ENCODE measurements at places on chromosomes 4 and X. TPM values are rescaled to one million over a fixed set of nuclear protein-coding genes. Genes with fewer than 3 reads are reported as not detected.

- DNase-seq, result no peak
- H3K27me3 ChIP-seq, result no peaks in the 10 kb centered on the region
- H3K36me3 ChIP-seq, result peaks cover 8% of the 10 kb centered on the region
- no peak overlapping the region for H3K27ac ChIP-seq
These were observed 21.3 kb downstream of the MMRN1 start for GRCh38 chr4:89915937-89916336.

- no peaks in the 10 kb centered on the region for H3K4me1 ChIP-seq
- no peak overlapping the region for H3K27ac ChIP-seq
- no peak for DNase-seq
- H3K36me3 ChIP-seq, result no peaks in the 10 kb centered on the region
- H3K4me3 ChIP-seq, result no peak overlapping the region
These were observed 69.2 kb downstream of the GALNT7 start for GRCh38 chr4:173237762-173238161.

- H3K4me1 ChIP-seq, result no peaks in the 10 kb centered on the region
- no peak for DNase-seq
- H3K27ac ChIP-seq, result no peak overlapping the region
- H3K4me3 ChIP-seq, result no peak overlapping the region
- no peaks in the 10 kb centered on the region for H3K36me3 ChIP-seq
These were observed 187.2 kb downstream of the FBXW7 start for GRCh38 chr4:152348670-152349069.

- no peak overlapping the region for H3K4me3 ChIP-seq
- no peak for DNase-seq
- H3K27ac ChIP-seq, result no peak overlapping the region
- H3K36me3 ChIP-seq, result no peaks in the 10 kb centered on the region
- no peaks in the 10 kb centered on the region for H3K27me3 ChIP-seq
These were observed 85.0 kb upstream of the WDR1 start for GRCh38 chr4:10201381-10202223.

- no peaks in the 10 kb centered on the region for H3K27me3 ChIP-seq
- H3K27ac ChIP-seq, result no peak overlapping the region
These were observed 317.1 kb upstream of the BMP3 start for GRCh38 chr4:80713409-80713808.

Gene TRIM61
- total RNA-seq, result 0.33 TPM

Gene BGN
- total RNA-seq, result 21.3 TPM

DNA sequence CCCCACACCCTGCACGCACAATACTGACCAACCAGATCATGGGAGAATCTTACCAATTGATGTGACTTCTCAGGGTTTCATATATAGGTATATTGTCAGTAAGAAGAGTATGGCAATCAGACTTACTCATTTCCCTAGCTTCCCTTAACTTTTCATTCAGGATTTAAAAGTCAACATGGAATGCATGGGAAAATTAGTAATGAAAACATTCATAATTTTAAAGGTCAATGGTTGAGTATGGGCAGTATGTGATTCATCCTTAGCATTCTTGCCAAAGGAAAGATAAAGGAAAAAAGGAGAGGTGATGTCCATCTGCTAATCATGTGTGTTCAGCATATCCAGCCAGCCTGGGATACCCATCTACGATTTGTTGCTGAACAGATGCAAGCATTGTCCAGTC is 4.0 kb downstream of the DIPK2B start:
- no peak for DNase-seq
- no peaks in the 10 kb centered on the region for H3K27me3 ChIP-seq
- H3K36me3 ChIP-seq, result no peaks in the 10 kb centered on the region
- H3K4me3 ChIP-seq, result no peak overlapping the region
- H3K27ac ChIP-seq, result no peak overlapping the region
- no peaks in the 10 kb centered on the region for H3K4me1 ChIP-seq

DNA sequence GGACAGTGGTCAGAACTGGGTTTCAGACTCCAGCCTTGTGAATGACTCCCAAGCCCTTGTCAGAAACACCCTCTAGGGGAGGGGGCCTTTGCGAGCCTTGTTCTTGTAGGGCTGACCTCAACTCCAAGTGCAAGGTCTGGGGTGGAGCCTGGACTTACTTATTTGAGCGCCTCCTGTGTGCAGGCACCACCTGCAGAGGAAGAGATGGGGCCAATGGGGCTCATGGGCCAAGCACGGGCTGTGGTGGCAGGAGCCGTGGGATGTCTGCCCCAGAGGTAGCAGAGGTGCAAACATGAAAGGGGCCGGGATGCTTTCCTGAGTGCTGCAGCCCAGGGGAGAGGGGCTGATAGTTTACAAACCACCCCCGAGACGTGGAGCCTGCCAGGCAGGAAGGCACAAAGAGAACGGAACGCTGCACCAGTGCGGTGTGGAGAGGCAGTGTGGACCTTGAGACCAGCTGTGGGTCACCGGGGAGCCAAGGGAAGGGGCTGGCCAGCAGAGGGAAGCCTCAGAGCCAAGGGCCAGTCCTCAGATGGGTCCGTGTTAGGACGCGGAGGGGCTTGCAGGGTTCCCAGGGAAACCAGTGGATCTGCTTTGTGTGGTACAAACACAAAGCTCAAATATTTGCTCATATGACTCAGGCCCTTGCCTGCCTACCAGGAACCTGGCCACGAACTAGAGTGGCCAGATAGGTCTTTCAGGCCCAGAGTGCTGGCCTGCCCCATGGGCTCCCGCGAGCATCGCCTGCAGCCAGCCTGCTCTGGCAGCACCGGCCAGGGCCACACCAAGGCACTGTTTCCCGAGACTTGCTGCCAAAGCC is 8.7 kb upstream of the TADA2B start:
- no peaks in the 10 kb centered on the region for H3K27me3 ChIP-seq
- no peak overlapping the region for H3K4me3 ChIP-seq
- no peak for DNase-seq

GRCh38 chr4:40530961-40531635 is 98.6 kb downstream of the RBM47 start:
- no peaks in the 10 kb centered on the region for H3K27me3 ChIP-seq
- no peaks in the 10 kb centered on the region for H3K36me3 ChIP-seq
- no peak for DNase-seq
- no peak overlapping the region for H3K27ac ChIP-seq

DNA sequence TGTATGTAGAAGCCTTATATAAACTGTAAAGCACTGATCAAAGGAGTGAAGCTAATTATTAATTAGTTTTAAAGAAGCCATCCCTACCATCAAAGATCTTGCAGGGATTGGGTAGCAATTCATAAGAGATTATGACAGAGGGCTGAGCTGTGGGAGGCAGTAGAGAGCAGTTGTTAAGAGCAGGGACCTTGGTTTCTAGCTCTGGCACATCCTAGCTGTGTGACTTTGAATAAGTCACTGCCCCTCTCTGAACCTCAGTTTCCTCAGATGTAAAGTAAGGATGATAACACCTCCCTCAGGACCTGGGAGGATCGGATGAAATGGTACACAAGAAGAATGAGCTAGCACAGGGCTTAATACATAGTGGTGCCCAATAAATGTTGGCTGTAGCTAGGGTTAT is 45.4 kb downstream of the APLN start:
- no peak overlapping the region for H3K4me3 ChIP-seq
- DNase-seq, result no peak
- H3K27me3 ChIP-seq, result no peaks in the 10 kb centered on the region
- H3K36me3 ChIP-seq, result no peaks in the 10 kb centered on the region

Gene REELD1
- total RNA-seq, result 1.3 TPM

- H3K4me1 ChIP-seq, result no peaks in the 10 kb centered on the region
- H3K27me3 ChIP-seq, result no peaks in the 10 kb centered on the region
- H3K36me3 ChIP-seq, result no peaks in the 10 kb centered on the region
- H3K27ac ChIP-seq, result no peak overlapping the region
- H3K4me3 ChIP-seq, result no peak overlapping the region
- no peak for DNase-seq
These were observed 94.0 kb upstream of the ATP8A1 start for GRCh38 chr4:42750856-42751255.

DNA sequence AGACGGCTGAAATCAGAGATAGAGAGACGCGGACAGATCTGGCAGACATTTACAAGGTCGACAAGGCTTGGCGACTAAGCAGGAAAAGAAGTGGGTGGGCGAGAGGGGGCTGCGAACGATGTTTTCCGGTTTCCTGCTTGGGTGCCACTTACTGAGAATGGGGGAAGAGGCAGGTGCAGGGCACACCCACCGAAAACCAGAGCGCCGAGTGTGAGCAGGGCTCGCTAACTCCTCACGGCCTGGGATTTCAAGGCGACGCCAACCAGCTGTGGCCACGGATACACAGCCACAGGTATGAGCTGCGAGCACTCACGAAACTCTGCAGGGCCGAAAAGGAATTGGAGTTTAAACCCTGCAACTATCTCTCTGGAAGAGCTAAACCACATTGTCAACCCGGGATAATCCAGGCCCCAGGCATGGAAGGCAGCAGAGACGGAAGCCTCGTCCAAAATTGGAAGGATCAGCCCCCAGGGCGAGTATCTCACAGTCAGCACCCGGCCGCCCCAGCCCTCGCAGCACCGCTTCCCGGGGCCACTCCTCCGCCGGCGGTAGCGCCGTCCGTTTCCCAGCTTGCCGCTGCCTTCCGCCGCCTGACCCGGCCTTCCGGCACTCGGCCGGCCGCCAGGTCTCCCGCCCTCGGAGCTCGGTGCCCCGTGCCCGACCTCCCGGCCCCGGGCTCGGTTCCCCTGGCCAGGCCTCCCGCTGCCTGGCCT is 778 bp downstream of the CASP3 start:
- peak; percentile 28 for DNase-seq
- peak overlapping the region; percentile 80 for H3K4me3 ChIP-seq
- peaks cover 4% of the 10 kb centered on the region for H3K4me1 ChIP-seq

GRCh38 chrX:116198810-116199209 is 28.3 kb downstream of the AGTR2 start:
- H3K4me1 ChIP-seq, result no peaks in the 10 kb centered on the region
- H3K27me3 ChIP-seq, result no peaks in the 10 kb centered on the region
- no peak for DNase-seq

- no peaks in the 10 kb centered on the region for H3K4me1 ChIP-seq
- H3K4me3 ChIP-seq, result no peak overlapping the region
- H3K27me3 ChIP-seq, result no peaks in the 10 kb centered on the region
- H3K36me3 ChIP-seq, result no peaks in the 10 kb centered on the region
These were observed 20.6 kb upstream of the MAML3 start for GRCh38 chr4:140174543-140174942.

DNA sequence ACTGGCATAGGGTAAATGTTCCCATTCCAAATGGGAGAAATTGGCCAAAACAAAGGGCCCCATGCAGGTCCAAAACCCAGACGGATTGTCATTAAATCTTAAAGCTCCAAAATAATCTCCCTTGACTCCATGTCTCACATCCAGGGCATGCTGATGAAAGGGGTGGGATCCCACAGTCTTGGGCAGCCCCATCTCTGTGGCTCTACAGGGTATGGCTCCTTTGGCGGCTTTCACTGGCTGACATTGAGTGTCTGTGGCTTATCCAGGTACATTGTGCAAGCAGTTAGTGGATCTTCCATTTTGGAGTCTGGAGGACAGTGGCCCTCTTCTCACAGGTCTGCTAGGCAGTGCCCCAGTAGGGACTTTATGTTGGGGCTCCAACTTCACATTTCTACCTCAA is 772.9 kb upstream of the INTU start:
- no peaks in the 10 kb centered on the region for H3K4me1 ChIP-seq
- H3K27me3 ChIP-seq, result no peaks in the 10 kb centered on the region
- no peaks in the 10 kb centered on the region for H3K36me3 ChIP-seq
- DNase-seq, result no peak

DNA sequence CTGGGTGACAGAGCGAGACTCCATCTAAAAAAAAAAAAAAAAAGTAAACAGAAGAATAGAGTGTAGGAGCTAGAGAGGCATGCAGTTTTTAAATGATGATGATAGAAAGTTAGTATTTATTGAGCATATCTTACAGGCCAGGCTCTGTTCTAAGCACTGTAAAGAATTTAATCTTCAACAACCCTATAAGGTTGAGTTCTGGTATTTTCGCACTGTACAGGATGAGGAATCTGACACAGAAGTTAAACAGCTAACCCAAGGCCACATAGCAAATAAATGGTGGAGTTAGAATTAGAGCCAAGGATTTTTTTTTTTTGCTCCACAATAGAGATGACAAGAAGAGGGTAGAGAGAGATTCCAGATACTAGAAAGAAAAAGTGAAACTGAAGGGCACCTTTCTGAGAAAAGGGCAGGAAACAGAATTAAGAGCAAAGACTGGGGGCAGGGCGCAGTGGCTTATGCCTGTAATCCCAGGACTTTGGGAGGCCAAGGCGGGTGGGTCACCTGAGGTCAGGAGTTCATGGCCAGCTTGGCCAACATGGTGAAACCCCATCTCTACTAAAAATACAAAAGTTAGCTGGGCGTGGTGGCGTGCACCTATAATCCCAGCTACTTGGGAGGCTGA is 56.1 kb downstream of the KLHL5 start:
- H3K4me3 ChIP-seq, result no peak overlapping the region
- no peak for DNase-seq
- no peaks in the 10 kb centered on the region for H3K4me1 ChIP-seq
- H3K27me3 ChIP-seq, result no peaks in the 10 kb centered on the region

- H3K4me3 ChIP-seq, result no peak overlapping the region
- H3K27me3 ChIP-seq, result no peaks in the 10 kb centered on the region
- H3K27ac ChIP-seq, result no peak overlapping the region
- no peaks in the 10 kb centered on the region for H3K4me1 ChIP-seq
These were observed 218.9 kb downstream of the MID1IP1 start for GRCh38 chrX:39020051-39020669.

DNA sequence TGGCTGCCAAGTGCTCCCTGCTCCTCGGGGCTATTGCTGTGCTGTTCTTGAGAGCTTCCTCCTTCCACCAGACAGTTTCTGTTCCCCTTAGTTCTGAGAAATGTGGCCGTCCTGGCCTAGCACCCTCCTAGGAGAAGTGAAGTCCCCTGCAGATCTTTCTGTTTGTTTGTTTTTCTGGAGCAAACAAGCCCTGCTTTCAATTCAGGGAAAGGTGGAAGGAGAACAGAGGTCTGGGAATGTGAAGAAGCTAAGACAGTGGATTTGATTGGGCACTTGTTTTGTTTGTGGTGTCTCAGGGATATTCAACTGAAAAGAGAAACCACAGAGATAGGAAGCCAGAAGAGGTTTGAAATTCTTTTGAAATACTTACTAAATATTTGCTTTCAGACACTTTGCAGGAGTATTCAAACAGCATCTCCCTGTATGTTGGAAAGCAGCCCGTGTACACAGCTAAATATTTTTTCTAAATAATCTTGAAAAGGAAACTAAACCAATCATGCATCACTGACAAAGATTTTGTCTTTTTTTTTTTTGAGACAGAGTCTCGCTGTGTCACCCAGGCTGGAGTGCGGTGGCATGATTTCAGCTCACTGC is 36.5 kb upstream of the PPM1K start:
- no peak overlapping the region for H3K4me3 ChIP-seq
- no peaks in the 10 kb centered on the region for H3K36me3 ChIP-seq
- no peak for DNase-seq
- H3K27ac ChIP-seq, result peak overlapping the region; percentile 57

DNA sequence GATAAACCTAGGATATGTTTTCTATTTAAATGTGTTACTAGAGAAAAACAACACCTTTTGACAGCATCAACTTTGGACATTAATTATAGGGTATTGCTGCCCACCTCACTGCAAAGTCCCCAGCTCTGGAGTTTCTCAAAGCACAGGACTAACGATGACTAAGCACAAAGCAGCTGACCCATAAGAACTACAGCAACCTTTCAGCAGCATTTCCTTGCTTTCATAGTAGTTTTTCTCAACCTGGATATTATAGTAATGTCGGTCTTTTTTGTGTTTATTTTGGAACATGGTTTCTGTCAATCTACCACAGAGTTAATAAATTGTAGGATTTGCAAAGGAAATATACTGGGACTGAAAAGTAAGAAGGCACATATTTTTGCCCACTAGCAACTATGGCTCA is 21.5 kb downstream of the HHIP start:
- DNase-seq, result no peak
- H3K4me1 ChIP-seq, result no peaks in the 10 kb centered on the region
- H3K4me3 ChIP-seq, result no peak overlapping the region
- no peaks in the 10 kb centered on the region for H3K27me3 ChIP-seq
- H3K36me3 ChIP-seq, result no peaks in the 10 kb centered on the region

Gene USP26
- not detected for total RNA-seq

GRCh38 chr4:86935853-86936733 is 1.3 kb downstream of the AFF1 start:
- peak overlapping the region; percentile 96 for H3K4me3 ChIP-seq
- H3K36me3 ChIP-seq, result no peaks in the 10 kb centered on the region
